ENCODE measurements at places on chromosomes 12 and 14. TPM values are rescaled to one million over a fixed set of nuclear protein-coding genes. Genes with fewer than 3 reads are reported as not detected.

The LMNTD1 gene
- polyA plus RNA-seq, result not detected

The PTCSC3 gene
- not detected for polyA plus RNA-seq

The KERA gene
- not detected for polyA plus RNA-seq

The TMEM52B gene
- polyA plus RNA-seq, result 0.03 TPM

The MYO1H gene
- polyA plus RNA-seq, result 0.28 TPM

The ACSS3 gene
- polyA plus RNA-seq, result 8.6 TPM

The SYCP3 gene
- 0.04 TPM for polyA plus RNA-seq

The DDX23 gene
- 16.8 TPM for polyA plus RNA-seq

The FAIM2 gene
- polyA plus RNA-seq, result 5.0 TPM

The PCED1B gene
- 0.72 TPM for polyA plus RNA-seq

The DNAJC22 gene
- not detected for polyA plus RNA-seq

The RIMBP2 gene
- not detected for polyA plus RNA-seq

The OVCH1 gene
- 0.15 TPM for polyA plus RNA-seq

The SIRT4 gene
- polyA plus RNA-seq, result 7.4 TPM

The CATSPERB gene
- polyA plus RNA-seq, result 0.15 TPM

The IAPP gene
- not detected for polyA plus RNA-seq

The SLC38A2 gene
- polyA plus RNA-seq, result 195 TPM

The ACOT4 gene
- polyA plus RNA-seq, result 0.62 TPM

The C1R gene
- polyA plus RNA-seq, result 98.5 TPM

The KCNJ8 gene
- polyA plus RNA-seq, result 89.6 TPM

The MMP17 gene
- 1.5 TPM for polyA plus RNA-seq

The GALNT6 gene
- 0.08 TPM for polyA plus RNA-seq

The RARG gene
- 7.4 TPM for polyA plus RNA-seq

The RHOJ gene
- 7.9 TPM for polyA plus RNA-seq

The ZDHHC22 gene
- not detected for polyA plus RNA-seq

The ZBTB39 gene
- 1.5 TPM for polyA plus RNA-seq

The PRR4 gene
- 5.5 TPM for polyA plus RNA-seq

The VSIG10 gene
- 6.3 TPM for polyA plus RNA-seq

The CLBA1 gene
- 1.3 TPM for polyA plus RNA-seq

The IRAK3 gene
- 2.2 TPM for polyA plus RNA-seq

The NGB gene
- polyA plus RNA-seq, result not detected

The CCDC196 gene
- not detected for polyA plus RNA-seq

The PTPRO gene
- 0.27 TPM for polyA plus RNA-seq

The CD163 gene
- polyA plus RNA-seq, result 72.0 TPM

The LGR5 gene
- polyA plus RNA-seq, result not detected

The MORN3 gene
- polyA plus RNA-seq, result 0.08 TPM

The CRACR2A gene
- polyA plus RNA-seq, result 3.1 TPM

The TCP11L2 gene
- polyA plus RNA-seq, result 17.3 TPM

The ARHGDIB gene
- polyA plus RNA-seq, result 81.5 TPM

The TSPAN19 gene
- polyA plus RNA-seq, result 0.11 TPM

The P3H3 gene
- polyA plus RNA-seq, result 29.9 TPM

The MGAT4C gene
- polyA plus RNA-seq, result 0.76 TPM

The AMN gene
- polyA plus RNA-seq, result 0.11 TPM

The GUCY2C gene
- 0.03 TPM for polyA plus RNA-seq

The CLEC2D gene
- polyA plus RNA-seq, result 1.1 TPM

The PLEKHG3 gene
- polyA plus RNA-seq, result 7.0 TPM

The ZBTB42 gene
- 12.3 TPM for polyA plus RNA-seq

The GOLGA5 gene
- 22.9 TPM for polyA plus RNA-seq

The SOAT2 gene
- not detected for polyA plus RNA-seq
